ENCODE measurements at places on chromosomes 3 and 15.

GRCh38 chr15:57943171-57943570 lies 122.3 kb downstream of the ALDH1A2 start:
- DNase-seq = no peak

- no peak for DNase-seq
These were observed 148.9 kb upstream of the ABI3BP start for GRCh38 chr3:101142160-101142559.

DNA sequence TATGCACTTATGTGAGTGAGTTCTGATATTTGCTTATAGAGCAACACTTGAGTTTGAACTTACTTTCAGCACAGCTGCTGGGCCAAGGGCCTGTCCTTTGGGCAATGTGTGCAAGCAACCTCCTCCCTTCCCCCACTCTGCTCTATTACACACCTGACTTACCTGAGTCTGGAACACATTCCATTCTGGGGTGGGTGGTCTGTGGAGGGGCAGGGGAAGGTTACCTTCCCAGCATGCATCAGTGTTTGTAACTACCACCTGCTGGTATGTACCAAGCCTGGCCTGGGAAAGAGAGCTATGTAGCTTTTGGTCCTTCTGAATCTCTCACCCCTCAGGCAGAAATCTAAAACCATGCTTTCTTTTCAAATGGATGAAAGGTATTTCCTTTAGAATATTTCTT lies 103.0 kb downstream of the ISL2 start:
- DNase-seq = no peak

GRCh38 chr3:10888518-10889090 lies 72.6 kb downstream of the SLC6A11 start:
- DNase-seq = no peak

GRCh38 chr15:84807228-84807627 lies 9.9 kb upstream of the ALPK3 start:
- no peak for DNase-seq

DNA sequence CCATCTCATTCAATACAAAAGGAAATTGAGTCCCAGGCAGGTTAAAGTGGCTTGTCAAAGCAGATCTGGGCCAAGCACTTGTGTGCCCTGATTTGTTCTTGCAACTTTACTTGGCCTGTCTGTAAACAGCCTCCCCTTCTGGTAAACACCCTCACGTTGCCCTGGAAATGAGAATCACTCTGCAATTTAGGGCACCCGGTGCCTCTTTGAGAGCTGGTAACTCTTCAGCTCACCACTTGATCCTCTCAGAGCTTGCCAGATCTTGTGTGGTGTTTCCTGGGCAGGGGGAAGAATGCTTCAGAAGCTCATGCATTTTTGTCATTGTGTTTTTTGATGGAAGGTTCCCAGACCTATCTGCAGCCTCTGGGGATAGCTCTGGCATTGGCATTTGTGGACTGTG lies 11.3 kb downstream of the MED12L start:
- DNase-seq = no peak

- no peak for DNase-seq
These were observed at the start of gene CLSTN2 for GRCh38 chr3:139935016-139935865. CLSTN2 (plus strand) TSS chr3:139935185.

All from CD4-positive, alpha-beta T cell (primary cell).